Hypothalamus (tissue), 51 donors: ENCODE measurements at places on chromosomes 12 and 14.

- no peak for DNase-seq
Measured at GRCh38 chr12:96587691-96588090, 98.3 kb downstream of the CFAP54 start.

DNA sequence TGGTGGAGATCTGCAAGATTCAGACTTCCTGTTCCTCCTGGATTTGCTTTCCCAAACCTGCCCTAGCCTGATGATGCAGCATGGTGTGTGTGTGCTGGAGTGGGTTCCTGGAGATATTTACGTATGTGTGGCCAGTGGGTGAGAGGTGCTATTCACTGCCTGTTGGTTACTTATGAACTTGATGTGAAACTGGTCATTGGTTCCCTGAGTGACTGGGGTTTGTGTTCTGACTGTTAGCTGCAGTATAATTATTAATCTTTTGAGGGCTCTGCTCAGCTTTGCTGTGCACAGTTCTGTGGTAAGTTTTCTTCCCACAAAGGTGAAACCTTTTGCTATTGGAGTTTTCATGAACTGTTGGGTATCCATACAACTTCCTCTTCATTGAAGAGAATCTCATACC lies 541.8 kb upstream of the FBXO33 start:
- no peak for DNase-seq

- DNase-seq, result no peak
Measured at GRCh38 chr14:60736494-60736893, 1.9 kb downstream of the MNAT1 start.

DNA sequence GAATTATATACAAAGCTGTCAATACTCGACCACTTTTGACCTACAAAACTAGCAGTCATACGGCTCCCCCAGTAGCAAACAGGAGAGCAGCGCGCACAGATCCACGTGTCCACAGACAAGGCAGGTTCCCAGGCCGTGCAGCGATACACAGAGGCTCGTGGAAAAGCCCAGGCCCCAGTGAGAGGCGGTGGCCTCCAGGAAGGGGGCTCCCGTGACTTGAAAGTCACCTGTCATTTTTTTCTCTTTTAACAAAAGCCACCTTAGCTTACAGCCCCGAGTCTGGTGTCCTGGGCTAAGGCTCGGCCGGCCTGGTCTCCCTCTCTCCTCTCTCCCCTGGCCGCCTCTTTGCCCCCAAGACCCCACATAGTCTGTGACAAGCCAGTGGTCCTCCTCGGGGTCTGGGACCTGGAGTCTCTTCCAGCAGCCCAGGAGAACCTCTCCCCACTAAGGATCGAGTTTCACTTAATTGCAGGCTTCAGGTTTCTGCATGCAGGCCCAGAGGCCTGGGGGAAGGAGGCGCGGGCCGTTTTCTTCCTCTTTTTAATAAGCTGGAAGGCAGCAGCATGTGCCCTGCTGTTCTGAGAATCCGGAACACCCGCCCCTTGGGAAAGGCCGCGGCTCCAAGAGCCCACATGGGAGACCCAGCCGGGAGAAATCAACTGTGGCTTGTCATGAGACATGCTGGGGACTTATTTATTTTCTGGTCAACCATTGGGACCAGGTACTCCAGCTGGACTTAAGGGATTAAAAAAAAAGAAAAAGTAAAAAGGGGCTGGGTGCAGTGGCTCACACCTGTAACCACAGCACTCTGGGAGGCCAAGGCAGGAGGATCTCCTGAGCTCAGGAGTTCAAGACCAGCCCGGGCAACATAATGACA lies 15.9 kb downstream of the NCOR2 start:
- peak; percentile 29 for DNase-seq

DNA sequence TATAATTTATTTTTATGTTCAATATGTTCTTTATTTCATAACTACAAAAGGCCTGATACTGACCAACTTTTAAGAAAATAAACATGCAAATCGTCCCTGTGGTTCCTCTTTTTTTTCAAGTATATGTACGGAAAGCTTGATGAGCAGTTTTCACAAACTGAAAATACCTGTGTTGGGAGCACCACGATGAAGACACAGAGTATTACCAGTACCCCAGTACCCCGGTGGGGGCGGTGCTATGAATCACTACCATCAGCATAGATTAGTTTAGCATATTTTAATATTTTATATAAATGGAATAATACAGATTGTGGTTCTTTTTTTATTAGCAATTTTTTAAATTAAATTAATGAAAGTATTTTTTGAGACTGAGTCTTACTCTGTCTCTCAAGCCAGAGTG lies 7.0 kb downstream of the B4GALNT3 start:
- DNase-seq, result no peak

GRCh38 chr12:21305661-21306060 lies 29.1 kb downstream of the SLCO1A2 start:
- DNase-seq, result no peak

- DNase-seq, result no peak
Measured at GRCh38 chr12:14892726-14893505, 7.3 kb upstream of the MGP start.

- DNase-seq, result no peak
Measured at GRCh38 chr12:13606290-13606689, 375.1 kb downstream of the GRIN2B start.

DNA sequence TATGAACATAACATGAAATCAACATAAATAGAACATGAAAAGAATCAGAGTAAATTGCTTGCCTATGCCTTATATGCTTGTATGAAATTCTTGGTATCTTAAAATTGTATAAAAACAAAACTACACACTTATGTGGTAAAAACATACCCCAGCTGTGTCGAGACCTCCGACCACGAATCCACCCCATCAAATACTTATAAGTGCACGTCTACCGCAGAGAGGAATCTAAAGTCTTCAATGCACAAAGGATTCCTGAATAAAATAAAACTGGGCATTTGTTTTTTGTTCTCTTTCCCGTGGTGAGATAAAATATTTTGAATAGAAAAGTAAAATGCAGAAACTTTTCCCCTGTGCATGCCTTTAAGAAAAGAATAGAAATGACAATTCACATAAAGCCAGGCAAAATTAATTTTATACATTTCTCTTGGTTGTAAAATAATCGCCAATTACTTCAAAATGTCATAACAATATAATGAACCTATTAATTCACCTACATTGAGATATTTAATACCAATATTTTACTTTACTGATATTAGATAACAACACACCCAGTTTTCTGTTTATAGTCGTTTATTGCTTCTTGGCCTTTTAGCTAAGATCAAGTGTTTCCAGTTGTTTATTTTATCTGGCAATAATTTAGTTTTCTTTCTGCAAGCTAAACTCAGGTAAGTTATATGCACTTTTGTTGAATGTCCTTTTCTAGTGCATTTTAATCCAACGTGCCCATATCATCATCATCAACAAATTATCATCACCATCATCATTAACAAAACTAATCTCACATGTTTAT lies 1.0 kb downstream of the KLRK1 start:
- DNase-seq, result no peak
